ENCODE measurements at places on chromosomes 3 and 15.

DNA sequence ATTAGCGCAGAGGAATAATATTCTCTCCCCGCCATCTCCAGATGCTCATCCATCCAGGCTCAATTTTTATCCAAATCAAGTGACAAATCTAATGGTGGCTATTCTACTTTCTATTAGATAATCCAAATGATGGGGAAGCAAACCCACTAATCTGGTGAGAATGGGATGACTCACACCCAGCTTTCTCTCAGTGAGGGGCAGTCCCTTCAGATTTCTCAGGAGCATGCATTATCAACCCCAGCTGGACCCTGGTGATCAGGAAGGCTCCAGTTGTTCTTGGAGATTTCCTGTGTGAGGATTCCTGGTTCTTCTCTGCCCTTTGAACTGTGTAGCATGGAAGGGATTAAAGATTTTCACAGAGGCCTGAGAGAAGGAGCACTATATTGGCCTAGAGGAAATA lies 358.0 kb downstream of the WDR72 start:
- DNase-seq = no peak

- DNase-seq = no peak
Observed at GRCh38 chr15:83372434-83372891, 74.7 kb upstream of the SH3GL3 start.

- no peak for DNase-seq
Observed at GRCh38 chr3:141091426-141091825, 40.3 kb downstream of the SPSB4 start.

GRCh38 chr3:117485841-117486240 lies 776.3 kb downstream of the TUSC7 start:
- DNase-seq = no peak

Measured in CD4-positive, alpha-beta T cell treated with Interferon gamma for 1 hour (primary cell).